ENCODE measurements at places on chromosomes 3 and 15. TPM values are rescaled to one million over a fixed set of nuclear protein-coding genes. Genes with fewer than 3 reads are reported as not detected.
A peak's percentile ranks its signal among the peaks of the same experiment; 100 is the strongest.

The TGM4 gene
- not detected for total RNA-seq

The TP53BP1 gene
- 88.4 TPM for total RNA-seq

The CCDC39 gene
- total RNA-seq: not detected

The ACTC1 gene
- total RNA-seq: not detected

The COLQ gene
- total RNA-seq: 1.9 TPM

The FMN1 gene
- total RNA-seq: 1.2 TPM

The PDZRN3 gene
- total RNA-seq: not detected

The STAG1 gene
- 77.0 TPM for total RNA-seq

GRCh38 chr15:56045068-56045748 lies 51.8 kb upstream of the NEDD4 start:
- DNase-seq: no peak

DNA sequence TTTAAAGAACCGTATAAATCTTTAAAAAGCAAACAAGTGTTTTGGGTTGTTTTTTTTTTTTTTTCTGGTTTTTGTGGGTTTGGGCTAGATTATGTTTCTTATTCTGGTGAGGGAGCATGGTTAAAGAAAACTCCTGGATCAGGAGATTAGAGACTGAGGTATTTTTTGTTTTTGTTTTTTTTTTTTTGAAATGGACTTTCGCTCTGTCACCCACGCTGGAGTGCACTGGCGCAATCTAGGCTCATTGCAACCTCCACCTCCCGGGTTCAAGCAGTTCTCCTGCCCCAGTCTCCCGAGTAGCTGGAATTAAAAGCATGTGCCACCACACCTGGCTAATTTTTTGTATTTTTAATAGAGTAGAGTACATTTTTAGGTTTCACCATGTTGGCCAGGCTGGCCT lies 95.2 kb downstream of the SLMAP start:
- DNase-seq: no peak

GRCh38 chr3:169448501-169448900 lies 215.0 kb downstream of the MECOM start:
- DNase-seq: no peak

DNA sequence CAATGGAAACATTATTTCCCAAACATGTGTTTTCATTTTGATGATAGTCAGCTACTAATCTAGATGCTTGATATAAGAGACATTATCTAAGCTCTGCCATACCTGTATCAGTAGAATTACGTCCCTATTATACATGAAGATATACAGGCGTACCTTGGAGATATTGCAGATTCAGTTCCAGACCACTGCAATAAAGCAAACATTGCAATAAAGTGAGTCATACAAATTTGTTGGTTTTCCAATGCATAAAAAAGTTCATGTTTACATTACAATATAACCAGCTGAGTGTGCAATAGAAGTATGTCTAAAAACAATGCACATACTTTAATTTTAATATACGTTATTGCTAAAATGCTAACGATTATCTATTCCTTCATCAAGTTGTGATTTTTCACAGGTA lies 236.0 kb upstream of the ZNF717 start:
- no peak for DNase-seq

- no peak for DNase-seq
Measured at GRCh38 chr3:132016061-132017041, 18.5 kb downstream of the CPNE4 start.

GRCh38 chr3:187777331-187777941 lies 32.2 kb upstream of the BCL6 start:
- DNase-seq: peak; percentile 78

DNA sequence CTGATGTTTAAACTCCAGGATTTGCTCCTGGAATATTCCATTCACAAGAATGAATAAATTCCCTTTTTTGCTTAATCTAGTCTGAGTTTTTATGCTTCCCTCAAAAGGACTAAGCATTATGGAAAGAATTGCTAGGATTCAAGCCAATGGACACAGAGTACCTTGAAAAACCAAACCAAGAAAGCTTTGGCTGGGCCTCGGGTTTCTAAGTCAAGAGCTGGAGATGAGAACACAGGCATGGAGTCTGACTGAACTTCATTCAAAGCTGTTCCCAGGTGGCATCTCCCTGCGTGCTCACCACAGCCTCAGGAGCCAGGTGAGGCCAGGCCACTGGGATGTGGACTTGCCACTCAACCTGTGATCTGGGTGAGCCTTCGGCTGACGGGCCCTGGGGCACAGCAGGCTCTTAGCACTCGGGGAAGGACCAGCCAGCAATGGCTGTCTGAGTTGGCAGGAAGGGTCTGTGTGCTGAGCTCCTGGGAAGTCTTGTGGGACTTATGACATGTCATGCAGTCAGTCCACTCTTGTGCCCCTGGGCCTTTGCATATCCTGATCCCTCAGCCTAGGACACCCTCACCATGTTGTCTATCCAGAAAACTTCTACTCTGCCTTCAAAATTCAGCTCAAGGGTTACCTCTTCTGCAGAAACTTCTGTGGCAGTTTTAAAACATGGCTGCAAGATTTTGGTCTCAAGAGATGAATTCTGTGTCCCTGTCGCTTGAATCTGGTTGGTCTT lies 21.8 kb downstream of the CRABP1 start:
- no peak for DNase-seq

DNA sequence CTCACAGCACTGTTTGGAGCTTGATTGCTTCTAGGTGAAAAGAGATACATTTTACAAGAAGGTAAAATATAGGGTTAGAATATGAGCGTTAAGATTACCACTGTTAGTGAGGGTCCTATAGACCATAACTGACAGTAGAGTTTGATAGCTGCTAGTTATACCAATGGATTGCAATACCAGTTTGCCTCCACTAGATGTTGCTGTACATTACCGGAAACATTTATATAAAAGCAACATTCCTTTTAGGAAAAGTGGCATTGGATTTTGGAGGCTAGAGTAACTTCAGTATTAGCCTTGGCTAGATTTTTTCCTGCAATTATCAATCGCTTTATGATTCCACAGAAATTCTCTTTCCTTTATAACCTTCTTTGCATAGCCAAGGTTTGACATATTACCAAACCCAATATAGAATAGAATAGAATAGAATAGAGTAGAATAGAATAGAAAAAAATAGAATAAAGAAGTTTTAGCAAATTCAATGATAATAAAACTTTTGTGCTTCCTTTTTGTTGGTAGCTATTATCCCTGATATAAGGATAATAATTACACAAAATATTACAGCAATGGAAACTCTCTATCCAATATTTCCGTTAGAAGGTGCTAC lies 1093.6 kb upstream of the ALCAM start:
- peak; percentile 50 for DNase-seq

DNA sequence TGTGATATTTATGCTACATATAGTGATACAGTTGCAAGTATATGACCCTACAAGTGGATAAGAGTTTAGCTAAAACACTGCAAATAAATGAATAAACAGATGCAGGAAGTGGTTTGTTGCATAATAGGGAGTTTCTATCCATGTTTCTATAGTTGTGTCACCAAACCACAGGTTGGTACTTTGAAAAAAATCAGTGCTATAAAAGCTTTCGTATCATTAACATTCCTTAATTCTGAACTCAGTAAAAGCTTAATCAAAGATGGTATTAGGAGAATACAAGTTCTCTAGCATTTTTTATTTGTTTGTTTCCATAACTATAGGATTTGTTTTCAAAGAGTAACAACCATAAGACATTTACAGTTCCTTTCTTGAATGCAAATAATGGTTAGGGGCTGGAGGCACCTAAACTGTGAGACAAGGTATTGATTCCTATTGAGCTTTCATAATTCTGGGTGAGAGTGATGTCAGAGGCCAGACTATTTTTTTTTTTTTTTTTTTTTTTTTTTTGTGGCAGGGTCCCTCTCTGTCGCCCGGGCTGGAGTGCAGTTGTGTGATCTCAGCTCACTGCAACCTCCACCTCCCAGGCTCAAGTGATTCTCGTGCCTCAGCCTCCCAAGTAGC lies 29.6 kb downstream of the CPOX start:
- DNase-seq: peak; percentile 49

DNA sequence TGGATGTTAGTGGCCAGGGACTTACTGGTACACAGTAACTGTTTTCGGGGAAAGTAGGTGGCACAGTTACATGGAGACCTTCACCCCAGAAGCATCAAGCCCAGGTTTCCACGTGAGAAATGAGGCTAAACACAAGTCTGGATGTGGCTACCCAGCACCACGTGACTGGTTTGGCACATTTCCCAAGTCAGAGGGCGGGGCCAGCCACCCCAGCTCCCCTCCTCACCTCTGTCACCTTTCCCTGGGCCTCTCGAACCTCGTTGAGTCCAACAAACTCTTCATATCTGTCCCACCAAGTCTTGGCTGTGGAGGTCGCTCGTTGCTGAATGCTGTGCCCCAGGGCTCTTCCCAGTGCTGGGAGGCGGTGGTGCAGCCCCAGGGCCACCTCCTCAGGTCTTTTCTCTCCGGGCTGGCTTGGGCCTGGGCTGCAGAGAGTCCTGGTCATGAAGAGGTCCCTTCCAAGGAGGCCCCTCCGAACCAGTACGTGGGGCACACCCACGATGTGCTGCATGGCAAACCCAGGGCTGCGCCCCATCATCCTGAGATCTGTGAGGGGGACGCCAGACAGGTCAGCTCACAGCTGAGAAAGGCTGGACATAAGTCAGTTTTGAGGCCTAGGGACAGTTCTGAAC lies 4.8 kb upstream of the PLXNB1 start:
- no peak for DNase-seq

DNA sequence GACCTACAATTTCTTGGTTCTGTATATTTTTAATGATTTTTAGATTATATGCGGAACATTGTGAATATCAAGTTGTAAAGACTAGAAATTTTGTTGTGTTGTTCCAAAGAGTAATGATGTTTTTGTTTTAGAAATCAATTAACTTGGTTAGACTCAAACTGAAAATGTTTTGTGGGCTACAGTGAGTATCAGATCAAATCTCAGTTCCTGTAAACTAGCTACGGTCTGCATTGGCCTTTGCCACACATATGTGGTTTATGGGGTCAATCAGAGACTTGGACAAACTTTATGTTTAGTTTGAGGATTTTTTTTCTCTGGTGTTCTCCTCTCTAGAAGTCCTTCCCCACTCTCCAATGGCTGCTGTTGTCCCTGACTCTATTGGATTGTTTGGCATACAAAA lies 308.0 kb upstream of the THRB start:
- DNase-seq: no peak

GRCh38 chr15:89039142-89039541 lies 49.1 kb upstream of the ABHD2 start:
- DNase-seq: no peak

DNA sequence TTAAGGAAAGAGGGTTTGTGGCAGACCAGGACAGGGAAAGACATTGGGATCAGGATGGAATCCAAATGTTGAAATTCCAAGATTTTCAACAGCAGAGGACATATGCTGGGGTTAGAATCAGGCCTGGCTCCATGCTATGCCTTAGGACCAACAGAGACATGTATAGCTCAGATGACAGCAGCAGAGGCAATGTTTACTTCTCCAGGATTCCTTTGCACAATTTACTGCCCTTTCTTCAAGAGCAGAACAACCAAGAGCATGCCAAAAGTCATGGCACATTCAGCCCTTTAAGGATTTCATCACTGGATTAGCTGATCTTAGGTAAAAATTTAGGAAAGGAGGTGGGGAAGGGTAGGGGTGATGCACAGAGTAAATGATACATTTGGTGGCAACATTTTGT lies 69.6 kb upstream of the GSK3B start:
- DNase-seq: no peak

GRCh38 chr3:115709931-115710330 lies 86.6 kb downstream of the GAP43 start:
- no peak for DNase-seq

DNA sequence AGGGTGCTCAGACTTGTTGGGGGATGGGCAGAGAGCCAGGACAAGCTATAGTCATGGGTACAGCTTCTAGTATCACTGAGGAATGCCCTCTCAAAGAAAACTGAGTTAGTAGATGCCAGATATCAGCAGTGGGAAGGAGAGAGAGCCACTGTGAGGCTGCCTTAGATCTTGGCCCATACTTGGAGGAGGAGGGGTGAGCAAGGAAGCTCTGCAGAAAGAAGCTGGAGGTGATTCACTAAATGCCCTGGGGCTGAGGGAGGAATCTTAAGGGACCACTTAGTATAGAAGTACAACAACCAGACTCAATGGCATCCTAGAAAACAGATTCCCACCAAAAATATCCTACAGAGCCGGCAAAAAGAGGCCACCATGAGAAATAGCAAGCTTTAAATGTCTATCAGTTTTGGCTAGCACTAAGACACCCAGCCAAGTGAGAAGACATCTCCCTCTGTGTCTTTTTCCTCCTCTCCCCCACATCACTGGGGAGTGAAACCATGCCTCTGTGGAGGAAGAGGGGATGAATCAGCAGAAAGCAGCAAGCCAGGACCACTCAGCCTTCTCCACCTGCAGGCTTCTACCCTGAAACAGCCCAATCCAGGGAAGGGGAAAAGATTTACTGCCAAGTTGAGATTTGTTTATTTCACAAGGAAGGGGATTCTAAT lies 282.5 kb upstream of the STT3B start:
- no peak for DNase-seq

GRCh38 chr3:129582799-129583198 lies 23.7 kb downstream of the PLXND1 start:
- DNase-seq: no peak

Data from B cell (primary cell).